ENCODE measurements at places on chromosomes 7 and 10. TPM values are rescaled to one million over a fixed set of nuclear protein-coding genes. Genes with fewer than 3 reads are reported as not detected.

Gene ALOX5
- 4.2 TPM for total RNA-seq

Gene KLHL7
- 14.3 TPM for total RNA-seq

Gene HDAC9
- 1.2 TPM for total RNA-seq

Gene HOGA1
- not detected for total RNA-seq

Gene CPVL
- 4.5 TPM for total RNA-seq

Gene SLC39A12
- not detected for total RNA-seq

Gene GPR146
- total RNA-seq = 13.7 TPM
